ENCODE measurements at places on chromosomes 5 and 9. TPM values are rescaled to one million over a fixed set of nuclear protein-coding genes. Genes with fewer than 3 reads are reported as not detected.

GRCh38 chr9:126794441-126794840, 10.4 kb upstream of the ZBTB43 start:
- no peak for DNase-seq

GRCh38 chr5:121366515-121366914, 485.2 kb upstream of the FTMT start:
- DNase-seq, result peak; percentile 63

- DNase-seq, result peak; percentile 44
These were observed 154.2 kb downstream of the FOCAD start for GRCh38 chr9:20838218-20838617.

DNA sequence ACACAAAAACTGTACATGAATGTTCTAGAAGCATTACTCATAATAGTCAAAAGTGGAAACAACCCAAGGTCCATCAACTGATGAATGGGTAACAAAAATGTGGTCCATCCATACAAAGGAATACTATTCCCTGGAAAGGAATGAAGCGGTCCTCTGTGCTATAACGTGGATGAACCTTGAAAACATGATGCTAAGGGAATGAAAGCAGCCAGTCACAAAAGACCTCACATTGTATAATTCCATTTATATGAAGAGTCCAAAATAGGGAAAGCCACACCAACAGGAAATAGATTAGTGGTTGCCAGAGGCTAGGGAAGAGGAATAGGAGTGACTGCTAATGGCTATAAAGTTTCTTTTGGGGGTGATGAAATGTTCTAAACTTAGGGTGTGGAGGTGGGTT, 22.7 kb upstream of the BARHL1 start:
- no peak for DNase-seq

DNA sequence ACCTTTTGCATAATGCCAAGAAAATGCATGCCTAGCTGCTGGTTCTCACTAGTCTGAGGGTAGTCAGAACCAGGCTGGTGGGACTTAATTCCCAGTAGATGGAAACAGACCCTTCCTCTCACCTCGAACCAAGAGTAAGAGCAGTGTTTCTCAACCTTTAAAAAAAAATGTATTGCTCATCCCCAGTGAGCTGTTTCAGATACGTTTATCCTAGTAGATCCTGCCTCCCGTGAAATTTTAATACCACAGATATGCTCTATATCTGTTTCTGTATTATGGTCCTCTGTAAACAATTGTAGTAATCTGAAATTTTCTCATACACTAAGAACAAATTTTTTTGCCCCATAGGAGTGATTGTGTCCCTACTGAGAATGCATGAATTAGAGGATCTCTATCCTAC, 86.2 kb downstream of the TEK start:
- peak; percentile 12 for DNase-seq

GRCh38 chr9:36488389-36488756, 84.3 kb upstream of the MELK start:
- DNase-seq, result no peak

GRCh38 chr5:153893817-153894216, 144.9 kb downstream of the FAM114A2 start:
- no peak for DNase-seq

GRCh38 chr5:137833463-137833862, 34.2 kb upstream of the MYOT start:
- peak; percentile 70 for DNase-seq

- DNase-seq, result peak; percentile 88
These were observed at the start of gene PCDHGA11 for GRCh38 chr5:141420855-141421488. Gene PCDHGA11 (plus strand): TSS chr5:141421051. CDS start chr5:141421228, 177 bp downstream.

GRCh38 chr5:32233696-32234447, 59.8 kb upstream of the GOLPH3 start:
- DNase-seq, result peak; percentile 72

DNA sequence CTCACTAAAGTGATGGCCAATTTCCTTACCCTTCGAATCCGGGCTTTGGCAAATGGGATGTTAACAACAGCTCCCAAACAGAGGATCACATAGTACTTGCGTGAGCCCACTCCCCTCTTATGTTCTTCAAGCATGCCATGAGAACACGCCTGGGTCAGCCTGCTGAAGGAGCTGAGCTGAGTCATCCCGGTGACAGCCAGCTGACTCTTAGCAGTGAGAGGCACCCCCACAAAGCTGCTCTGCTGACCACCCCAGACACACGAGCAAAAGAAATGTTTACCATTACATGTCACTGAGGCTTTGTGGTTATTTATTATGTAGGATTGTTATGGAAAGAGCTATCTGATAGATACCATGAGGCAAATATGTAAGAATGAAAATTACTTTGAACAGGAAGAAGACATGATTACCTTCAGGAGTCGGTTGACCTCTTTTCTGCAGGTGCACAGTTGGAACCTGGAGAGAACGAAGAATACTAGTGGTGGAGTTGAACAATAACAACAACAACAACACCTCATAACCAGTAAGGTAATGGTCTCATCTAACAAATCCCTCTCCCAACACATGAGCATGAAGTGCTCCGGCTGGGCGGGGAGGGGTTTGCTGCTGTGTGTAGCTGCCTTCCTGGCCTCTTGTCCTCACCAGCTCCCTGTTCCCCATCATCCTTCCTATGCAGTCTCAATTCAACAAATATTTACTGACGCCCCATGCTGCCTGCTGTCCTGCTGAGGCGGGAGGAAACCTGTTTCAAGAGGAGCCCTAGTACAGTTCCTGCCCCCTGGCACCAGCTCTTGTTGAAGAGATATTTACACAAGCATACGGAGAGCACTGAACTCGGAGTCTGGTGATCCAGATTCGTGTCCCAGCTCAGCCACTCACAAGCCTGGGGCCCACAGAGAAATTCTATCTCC, 69.4 kb upstream of the LHFPL2 start:
- DNase-seq, result peak; percentile 53

Gene TMEM171
- 6.7 TPM for total RNA-seq

Gene PROB1
- total RNA-seq, result 2.3 TPM

Gene PRSS3
- 30.7 TPM for total RNA-seq

Gene NSUN2
- 51.0 TPM for total RNA-seq

Gene LHX3
- not detected for total RNA-seq

Measured in GM23248 (cell line).